ENCODE measurements at places on chromosomes 16 and 17. TPM values are rescaled to one million over a fixed set of nuclear protein-coding genes. Genes with fewer than 3 reads are reported as not detected.

The RHBDF1 gene
- 36.4 TPM for total RNA-seq

The FNDC8 gene
- total RNA-seq = not detected

The PRAC1 gene
- not detected for total RNA-seq

The SREBF1 gene
- total RNA-seq = 67.8 TPM

The FOXL1 gene
- 16.1 TPM for total RNA-seq

The KRTAP1-5 gene
- total RNA-seq = not detected

The CNGB1 gene
- total RNA-seq = not detected

The SYNGR2 gene
- 53.0 TPM for total RNA-seq

The C16orf54 gene
- total RNA-seq = 1.4 TPM

The ZNF423 gene
- 31.5 TPM for total RNA-seq

The YBX2 gene
- 2.0 TPM for total RNA-seq

The KRT10 gene
- 6.9 TPM for total RNA-seq

The STX1B gene
- 2.6 TPM for total RNA-seq

Measured in metanephros (tissue), 2 donors.